ENCODE measurements at places on chromosomes 2 and 18. TPM values are rescaled to one million over a fixed set of nuclear protein-coding genes. Genes with fewer than 3 reads are reported as not detected.

DNA sequence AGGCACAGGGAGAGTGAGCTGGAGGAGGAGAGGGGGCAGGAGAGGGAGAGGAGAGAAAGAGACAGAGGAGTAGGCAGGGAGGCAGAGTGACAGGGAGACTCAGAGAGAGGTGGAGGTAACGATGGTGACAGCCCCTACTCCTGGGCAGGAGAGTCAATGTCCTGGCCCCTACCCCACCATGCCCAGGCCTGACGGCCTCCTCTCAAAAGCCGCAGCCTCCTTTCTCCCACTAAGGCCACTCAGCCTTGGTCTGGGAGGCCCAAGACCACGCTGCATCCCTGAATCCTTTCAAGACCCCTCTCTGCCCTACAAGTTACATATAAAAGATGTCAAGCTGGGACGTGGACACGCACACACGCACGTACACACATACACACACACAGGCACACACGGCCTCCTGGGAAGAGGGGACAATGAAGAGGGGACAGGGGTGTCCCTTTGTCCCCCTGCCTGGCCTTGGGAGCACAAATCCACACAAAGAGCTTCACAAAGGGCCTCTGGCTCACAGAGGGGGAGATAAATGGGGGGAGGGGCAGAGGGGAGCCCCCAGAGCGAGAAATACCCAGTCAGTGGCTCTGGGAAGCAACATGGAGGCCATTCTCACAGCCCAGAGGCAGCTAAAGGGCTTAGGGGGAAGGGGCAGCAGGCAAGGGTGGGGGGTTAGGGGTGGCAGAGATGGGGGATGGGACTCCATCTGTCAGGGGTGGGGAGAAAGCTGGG, 19.5 kb upstream of the TNS1 start:
- no peak overlapping the region for H3K4me3 ChIP-seq
- H3K27ac ChIP-seq = no peak overlapping the region
- DNase-seq = no peak
- peaks cover 5% of the 10 kb centered on the region for H3K27me3 ChIP-seq

Gene AQP12B
- not detected for total RNA-seq

DNA sequence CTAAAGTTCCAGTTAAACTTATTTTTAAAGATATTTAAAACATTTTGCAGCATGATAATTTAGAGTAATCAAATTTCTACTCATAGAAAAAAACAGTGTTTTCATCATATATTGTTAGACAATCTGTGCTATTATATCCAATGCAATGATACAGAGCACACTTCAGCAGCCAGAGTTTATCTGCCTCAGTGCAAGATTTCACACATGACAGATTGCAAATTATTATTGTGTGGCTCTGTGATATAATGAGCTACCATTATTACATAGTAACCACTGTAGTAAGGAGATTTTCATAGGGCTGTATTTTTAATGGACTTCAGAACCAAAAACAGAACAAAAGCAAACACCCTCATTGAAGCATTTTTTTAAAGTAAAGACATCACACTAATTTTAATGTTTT, 762.4 kb downstream of the DSC3 start:
- no peaks in the 10 kb centered on the region for H3K27me3 ChIP-seq
- DNase-seq = no peak
- no peaks in the 10 kb centered on the region for H3K36me3 ChIP-seq
- no peak overlapping the region for H3K4me3 ChIP-seq

Gene ARHGAP25
- 71.6 TPM for total RNA-seq

Data from activated T-helper 1 cell treated with anti-CD3 and anti-CD28 coated beads, Interleukin-12 subunit alpha, Interleukin-12 subunit beta, Interleukin-2, Interleukin-4 antibody, amounts not matched to agents 30 ng/mL and 10 ng/mL and 1 ng/mL, durations not matched to agents 14 hours and 24 hours and 36 hours (primary cell).